ENCODE measurements at places on chromosomes 12 and 14.
A peak's percentile ranks its signal among the peaks of the same experiment; 100 is the strongest.

DNA sequence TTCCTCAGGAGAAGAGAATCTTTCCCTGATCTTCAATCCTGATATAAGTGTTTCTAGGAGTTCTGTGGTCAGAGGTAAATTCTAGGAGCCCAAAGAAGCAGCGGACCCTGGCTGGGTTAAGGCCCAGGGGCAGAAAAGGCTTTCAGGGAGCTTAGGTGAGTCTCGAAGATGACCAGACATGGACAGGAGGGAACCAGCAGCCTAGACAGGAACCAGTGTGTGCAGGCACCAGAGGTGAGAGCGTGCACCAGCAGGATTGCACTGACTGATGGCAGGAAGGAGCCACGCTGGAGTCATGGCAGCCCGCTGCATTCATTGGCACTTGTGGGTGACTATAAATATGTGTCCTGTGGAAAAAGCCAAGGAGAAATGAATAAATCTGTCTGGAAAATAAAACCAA lies 489.9 kb downstream of the BCL11B start:
- DNase-seq, result no peak

- DNase-seq, result no peak
Measured at GRCh38 chr14:89258728-89259273, 158.2 kb downstream of the FOXN3 start.

GRCh38 chr12:39660101-39660500 lies 40.5 kb upstream of the ABCD2 start:
- no peak for DNase-seq

- no peak for DNase-seq
Measured at GRCh38 chr12:81615026-81615588, 144.0 kb downstream of the PPFIA2 start.

DNA sequence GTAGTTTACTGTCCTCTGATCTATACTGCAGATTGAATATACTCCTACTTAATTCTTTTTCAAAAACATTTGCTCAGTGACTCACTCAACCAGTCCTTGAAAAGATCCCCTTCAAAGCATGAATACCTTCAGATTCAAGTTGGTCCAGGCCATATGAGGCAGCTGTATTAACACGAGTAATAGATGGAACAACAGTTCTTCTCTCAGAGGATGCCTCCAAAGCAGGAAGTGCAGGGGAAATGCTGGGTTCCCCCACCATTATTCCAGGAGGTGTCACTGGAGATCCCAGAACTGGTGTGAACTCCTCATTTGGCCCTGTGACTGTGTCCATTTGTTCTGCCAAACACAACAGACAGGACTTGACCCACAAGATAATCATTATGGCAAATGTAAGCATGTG lies 20.6 kb downstream of the ARMH4 start:
- no peak for DNase-seq

DNA sequence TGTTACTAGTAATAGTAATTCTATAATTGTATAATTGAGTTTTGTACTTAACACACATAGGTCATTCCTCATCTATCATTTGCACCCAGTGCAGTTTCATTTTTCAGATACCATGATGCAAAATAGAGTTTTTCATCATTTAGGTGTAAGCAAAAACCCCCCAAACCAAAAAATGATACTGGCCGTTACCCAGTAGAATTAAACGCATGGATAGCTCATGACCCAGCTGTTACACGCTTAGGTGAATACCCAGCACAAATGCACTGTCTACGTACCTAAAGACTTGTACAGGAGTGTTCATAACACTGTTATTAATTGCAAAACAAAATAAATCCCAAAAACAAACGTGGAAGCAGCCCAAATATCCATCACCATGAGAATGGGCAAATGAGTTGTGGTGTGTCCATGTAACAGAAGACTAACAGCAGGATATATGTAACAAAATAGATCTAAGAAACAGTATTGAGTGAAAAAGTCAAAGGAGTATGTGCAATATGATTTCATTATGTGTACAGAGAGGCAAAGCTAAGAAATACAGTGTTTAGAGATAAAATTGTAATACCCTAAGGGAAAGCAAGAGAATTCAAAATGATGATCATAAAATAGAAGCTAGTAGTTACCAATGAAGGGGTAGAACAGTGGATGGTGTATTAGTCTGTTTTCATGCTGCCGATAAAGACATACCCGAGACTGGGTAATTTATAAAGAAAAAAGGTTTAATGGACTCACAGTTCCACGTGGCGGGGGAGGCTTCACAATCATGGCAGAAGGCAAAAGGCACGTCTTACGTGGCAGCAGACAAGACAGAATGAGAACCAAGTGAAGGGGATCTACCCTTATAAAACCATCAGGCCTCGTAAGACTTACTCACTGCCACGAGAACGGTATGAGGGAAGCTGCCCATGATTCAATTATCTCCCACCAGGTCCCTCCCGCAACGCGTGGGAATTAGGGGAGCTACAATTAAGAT lies 49.8 kb downstream of the EID3 start:
- no peak for DNase-seq

- peak; percentile 85 for DNase-seq
Measured at GRCh38 chr14:92959189-92959531, 36.2 kb downstream of the CHGA start.

- DNase-seq, result no peak
Measured at GRCh38 chr12:30286345-30286926, 409.2 kb downstream of the IPO8 start.

DNA sequence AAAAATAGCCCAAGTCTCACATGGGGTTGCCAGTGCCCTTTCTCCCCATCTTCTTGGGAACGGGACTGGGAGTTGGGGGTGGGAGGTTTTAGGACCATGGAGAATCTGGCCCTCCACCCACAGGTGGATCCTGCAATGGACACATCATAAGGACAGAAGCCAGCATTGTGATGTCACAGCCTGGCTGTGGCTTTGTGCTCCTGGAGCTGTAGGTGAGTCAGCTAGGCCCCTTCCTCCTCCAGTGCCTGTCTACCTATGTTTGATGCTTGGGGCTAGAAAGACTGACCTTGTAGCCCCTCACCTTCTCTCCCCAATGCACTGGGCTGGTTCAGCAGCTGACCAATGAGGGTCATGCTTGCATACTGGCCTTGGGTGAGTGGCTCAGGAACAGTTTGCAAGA lies at the start of gene CCDC197:
TSS of gene CCDC197 (plus strand) at position 220 of the 400 bp plus-strand sequence. CDS start 831 bp downstream, outside the sequence.
- no peak for DNase-seq

- DNase-seq, result no peak
Measured at GRCh38 chr12:42360747-42361403, 34.9 kb downstream of the PPHLN1 start.

- no peak for DNase-seq
Measured at GRCh38 chr14:105066240-105067071, 1.2 kb upstream of the GPR132 start.

- no peak for DNase-seq
Measured at GRCh38 chr12:121709478-121709961, 3.0 kb upstream of the TMEM120B start.

- no peak for DNase-seq
Measured at GRCh38 chr14:68878908-68879307, 86.0 kb upstream of the ZFP36L1 start.

DNA sequence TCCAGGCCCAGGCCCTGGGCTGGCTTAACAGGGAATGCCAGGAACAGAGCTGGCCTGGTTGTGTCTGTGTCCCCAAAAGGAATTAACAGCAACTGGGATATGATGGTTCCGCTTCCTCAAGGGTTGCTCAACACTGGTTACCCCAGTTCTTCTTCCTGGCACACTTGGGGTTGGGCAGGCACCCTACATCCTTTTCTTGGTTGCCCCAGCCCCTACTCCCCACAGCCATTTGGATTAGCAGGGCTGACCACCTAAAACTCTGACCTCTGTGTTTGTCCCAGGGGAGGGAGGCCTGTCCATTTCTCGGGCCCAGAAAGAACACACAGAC lies 30.8 kb downstream of the NCKAP5L start:
- DNase-seq, result no peak

- DNase-seq, result no peak
Measured at GRCh38 chr12:512933-513332, 53.2 kb downstream of the B4GALNT3 start.

- DNase-seq, result no peak
Measured at GRCh38 chr12:46779879-46780278, 45.9 kb downstream of the SLC38A4 start.

DNA sequence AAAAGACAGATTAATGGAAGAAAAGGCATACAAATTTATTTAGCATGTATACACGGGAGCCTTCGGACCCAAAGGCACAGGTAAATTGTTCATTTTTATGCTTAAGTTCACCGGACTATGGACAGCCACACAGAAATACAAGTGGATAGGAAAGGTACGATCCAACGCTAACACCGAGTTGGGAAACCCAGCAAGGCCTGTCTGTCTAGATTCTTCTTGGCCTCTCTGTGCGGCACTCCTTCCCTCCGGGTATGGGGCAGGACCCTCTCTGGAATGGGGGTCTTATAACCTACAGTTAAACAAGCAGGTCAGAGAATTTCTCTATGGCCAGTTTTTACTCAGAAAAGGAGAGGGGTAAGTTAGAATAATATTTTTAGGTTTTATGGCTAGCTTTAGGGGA lies 23.4 kb upstream of the ZDHHC17 start:
- no peak for DNase-seq

DNA sequence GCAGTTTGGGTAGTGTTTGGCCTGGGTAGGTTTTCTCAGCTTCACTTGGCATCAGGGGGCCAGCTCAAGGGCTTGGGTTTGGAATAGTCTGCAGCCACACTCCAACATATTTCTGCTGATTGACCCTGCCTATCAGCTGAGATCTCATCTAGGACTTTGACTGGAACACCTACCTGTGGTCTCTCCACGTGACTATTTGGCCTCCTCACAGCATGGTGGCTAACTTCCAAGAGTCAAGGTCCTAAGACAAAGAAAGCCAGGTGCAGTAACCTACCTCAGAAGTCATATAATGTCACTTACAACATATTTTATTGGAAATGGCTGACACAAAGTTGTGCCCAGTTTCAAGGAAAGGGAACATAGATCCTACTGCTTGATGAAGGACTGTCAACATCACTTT lies 481.0 kb downstream of the EGLN3 start:
- DNase-seq, result no peak

DNA sequence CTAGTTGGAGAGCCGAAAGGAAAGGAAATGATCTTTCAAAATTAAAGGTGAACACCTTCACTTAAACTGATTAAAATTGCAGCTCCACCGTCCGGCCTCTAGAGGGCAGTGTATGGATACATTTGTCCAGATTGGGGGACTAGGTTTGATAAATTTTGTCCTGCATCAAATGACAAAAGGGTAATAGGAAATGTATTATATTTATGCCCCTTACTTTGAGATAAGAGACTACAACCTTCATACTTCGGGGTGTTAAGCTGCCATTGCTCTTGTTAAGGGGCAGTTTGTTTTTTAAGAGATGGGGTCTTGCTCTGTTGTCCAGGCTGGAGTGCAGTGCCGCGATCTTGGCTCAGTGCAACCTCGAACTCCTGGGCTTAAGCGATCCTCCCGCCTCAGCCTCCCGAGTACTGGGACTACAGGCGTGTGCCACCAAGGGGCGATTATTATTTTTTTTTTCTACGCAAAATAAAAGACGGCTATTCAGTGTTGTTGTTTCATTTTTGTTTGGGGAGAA lies 818 bp upstream of the SUOX start:
- DNase-seq, result peak; percentile 28

DNA sequence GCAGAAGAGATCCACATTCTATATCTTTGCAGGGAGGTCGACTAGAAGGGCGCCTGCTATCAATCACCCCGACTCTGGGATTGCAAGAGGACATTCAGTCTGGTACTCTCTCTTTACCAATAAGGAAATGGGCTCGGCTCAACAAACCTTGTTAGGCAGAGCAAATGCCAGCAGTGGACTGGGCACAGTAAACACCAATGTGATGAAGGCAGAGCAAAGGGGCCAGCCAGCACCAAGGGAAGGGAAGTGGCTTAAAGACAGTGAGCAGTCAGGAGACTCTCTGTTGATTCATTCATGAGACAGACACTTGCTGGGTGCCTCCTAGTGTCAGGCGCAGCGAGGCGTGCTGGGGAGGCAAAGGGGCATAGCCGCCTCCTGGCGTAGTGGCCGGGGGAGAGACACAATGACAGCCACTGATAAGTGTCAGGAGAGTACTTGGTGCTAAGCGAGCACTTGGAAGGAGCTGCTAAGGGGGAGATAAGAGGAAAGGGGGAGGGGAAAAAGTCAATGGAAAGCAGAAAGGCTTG lies 34.1 kb downstream of the TMCC3 start:
- peak; percentile 71 for DNase-seq

GRCh38 chr12:14244876-14245669 lies 120.4 kb upstream of the ATF7IP start:
- DNase-seq, result no peak

GRCh38 chr12:78887444-78887843 lies 22.9 kb downstream of the SYT1 start:
- no peak for DNase-seq

- DNase-seq, result no peak
Measured at GRCh38 chr12:117567644-117568216, 206.3 kb upstream of the NOS1 start.

DNA sequence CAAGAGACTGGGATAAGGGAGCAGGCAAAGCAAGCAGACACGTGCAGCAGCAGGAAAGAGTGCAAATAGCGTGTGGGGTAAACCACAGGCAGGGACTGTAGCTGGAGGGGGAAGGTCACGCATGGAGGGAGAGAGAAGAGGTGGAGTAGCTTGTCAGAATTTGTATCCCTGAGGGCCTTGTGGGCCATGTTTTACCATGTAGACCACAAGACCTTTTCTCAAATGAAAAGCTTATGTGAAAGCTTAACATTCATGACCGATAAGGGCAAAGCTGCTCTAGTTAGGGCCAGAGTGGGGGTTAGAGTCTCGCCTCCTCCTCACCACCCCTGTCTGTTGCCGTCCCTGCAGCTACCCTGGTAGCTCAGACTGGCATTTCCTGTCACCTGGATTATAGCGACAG lies 152.9 kb upstream of the E2F7 start:
- DNase-seq, result no peak

GRCh38 chr12:114687802-114688201 lies 3.8 kb upstream of the TBX3 start:
- no peak for DNase-seq

DNA sequence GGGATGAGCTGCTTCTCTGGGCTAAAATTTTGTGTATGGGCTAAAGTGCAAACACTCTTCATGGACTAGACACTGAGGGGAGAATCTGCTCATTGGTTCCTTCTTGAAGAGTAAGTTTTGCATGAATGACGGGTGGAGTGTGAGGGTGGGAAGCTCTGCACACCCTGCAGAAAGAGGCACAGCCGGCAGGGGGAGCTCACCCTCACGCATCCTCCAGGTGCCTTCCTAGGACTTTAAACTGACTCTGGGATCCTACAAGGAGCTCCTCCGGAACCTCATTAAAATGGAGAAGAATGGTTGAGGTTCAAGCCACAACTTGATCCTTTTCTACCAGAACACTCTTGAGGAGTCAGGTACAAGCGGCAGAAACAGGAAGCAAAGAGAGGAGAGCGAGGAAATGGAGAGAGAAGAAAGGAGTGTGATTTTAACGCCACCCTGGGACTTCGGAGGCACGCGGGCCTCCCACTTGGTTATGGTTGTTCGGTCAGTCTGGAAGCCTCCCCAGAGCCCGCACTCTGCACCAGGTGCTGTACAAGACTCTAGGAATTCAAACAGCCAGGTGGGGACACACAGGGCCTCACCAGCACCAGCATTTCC lies 87.5 kb downstream of the SETD3 start:
- DNase-seq, result no peak
